ENCODE measurements at places on chromosomes 5 and 9.

DNA sequence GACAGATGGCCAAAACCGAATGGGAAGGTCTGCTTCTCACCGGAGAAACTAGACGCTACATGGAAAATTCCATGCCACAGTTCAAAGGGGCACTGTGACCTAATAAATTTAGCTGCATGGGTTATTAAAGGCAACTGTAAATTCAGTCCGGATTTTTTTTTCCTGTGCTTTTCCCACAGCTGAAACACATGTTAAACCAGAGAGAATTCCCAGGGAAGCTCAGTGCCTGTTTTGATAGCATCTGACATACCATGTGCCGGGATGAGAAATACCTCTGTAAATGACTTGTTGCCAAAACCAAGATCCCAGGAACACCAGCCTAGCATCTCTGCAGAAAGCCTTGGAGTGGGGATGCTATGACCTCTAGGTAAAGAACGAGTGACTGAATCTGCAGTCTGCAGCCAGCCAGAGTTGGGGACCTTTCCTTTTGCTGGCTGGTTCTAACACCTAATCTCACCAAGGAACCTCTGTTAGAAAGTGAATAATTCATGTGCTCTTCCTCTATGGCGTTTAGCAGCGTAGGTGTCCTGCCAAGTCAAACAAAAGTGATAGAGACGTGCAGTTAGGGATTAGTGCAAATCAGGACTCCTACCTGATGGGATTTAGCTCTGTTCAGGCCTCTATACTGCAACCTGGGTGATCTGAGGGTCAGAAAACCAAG is 77.9 kb downstream of the SLIT3 start:
- DNase-seq: no peak

DNA sequence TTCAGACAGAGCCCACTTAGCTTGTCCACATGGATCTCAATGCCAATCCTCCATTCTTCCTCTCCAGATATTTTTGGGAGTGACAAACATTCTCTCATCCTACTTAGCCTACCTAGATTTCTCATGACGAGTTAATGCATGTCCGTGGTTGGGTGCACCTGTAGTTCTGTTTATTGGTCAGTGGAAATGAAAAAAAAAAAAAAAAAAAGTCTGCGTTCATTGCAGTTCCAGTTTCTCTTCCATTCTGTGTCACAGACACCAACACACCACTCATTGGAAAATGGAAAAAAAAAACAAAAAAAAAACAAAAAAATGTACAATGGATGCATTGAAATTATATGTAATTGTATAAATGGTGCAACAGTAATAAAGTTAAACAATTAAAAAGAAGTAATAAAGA is 59.0 kb downstream of the BASP1 start:
- no peak for DNase-seq

GRCh38 chr9:133641396-133641655 is 5.2 kb downstream of the DBH start:
- DNase-seq: no peak

- no peak for DNase-seq
These were observed 145.4 kb upstream of the GRAMD2B start for GRCh38 chr5:126277762-126278161.

DNA sequence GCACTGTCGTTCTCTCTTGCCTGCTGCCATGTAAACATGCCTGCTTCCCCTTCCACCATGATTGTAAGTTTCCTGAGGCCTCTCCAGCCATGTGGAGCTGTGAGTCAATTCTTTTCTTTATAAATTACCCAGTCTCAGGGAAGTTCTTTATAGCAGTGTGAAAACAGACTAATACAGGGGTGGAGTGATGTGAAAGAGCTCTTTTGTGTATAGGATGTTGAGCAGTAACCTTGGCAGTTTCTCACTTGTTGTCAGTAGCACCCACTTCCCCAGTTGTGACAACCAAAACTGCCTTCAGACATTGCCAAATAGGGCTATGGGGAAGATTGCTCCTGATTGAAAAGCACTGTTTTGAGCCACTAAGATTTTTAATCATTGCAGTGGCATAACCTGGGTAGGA is 552.2 kb upstream of the ZNF462 start:
- DNase-seq: no peak

DNA sequence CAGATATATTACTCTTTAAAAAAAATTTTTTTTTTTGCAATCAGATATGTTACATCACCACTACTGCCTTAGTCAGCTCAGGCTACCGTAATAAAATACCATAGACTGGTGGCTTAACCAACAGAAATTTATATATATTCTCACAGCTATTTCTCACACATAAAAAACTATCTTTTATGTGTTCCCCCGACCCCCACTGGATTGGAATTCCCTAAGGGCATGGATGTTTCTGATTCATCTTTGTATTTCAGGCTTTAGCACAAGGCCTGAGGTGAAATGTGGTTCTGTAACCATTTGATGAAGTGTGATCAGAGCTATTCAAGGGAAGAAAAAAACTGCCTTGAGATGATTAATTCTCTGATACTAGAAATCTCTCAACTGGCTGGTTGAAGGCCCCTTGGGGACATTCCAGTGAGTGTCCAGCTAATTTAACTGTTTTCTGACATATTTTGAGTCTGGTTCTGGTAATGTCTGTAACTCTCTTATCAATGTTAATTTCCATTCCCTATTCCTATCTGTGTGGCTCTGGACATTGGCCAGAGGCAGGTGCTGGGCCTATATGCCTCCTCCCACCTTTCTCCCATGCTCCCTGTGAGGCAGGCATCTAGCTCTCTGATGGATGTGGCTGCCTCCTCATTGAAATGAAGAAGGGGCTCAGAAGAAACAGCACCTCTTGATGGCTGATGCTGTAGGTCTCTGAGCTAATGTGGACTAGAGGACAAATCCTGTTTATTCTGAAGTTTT is 2.5 kb downstream of the CD14 start:
- peak; percentile 84 for DNase-seq

GRCh38 chr5:67795781-67796477 is 419.6 kb upstream of the PIK3R1 start:
- DNase-seq: no peak

GRCh38 chr5:62421414-62421813 is 8.9 kb downstream of the IPO11 start:
- no peak for DNase-seq

- DNase-seq: peak; percentile 25
These were observed 1.7 kb downstream of the TUT7 start for GRCh38 chr9:86352440-86353077.

Data from EL (cell line).